ENCODE measurements at places on chromosomes 1 and 21.

GRCh38 chr1:115237023-115237422 is 101.0 kb downstream of the NGF start:
- DNase-seq = no peak

DNA sequence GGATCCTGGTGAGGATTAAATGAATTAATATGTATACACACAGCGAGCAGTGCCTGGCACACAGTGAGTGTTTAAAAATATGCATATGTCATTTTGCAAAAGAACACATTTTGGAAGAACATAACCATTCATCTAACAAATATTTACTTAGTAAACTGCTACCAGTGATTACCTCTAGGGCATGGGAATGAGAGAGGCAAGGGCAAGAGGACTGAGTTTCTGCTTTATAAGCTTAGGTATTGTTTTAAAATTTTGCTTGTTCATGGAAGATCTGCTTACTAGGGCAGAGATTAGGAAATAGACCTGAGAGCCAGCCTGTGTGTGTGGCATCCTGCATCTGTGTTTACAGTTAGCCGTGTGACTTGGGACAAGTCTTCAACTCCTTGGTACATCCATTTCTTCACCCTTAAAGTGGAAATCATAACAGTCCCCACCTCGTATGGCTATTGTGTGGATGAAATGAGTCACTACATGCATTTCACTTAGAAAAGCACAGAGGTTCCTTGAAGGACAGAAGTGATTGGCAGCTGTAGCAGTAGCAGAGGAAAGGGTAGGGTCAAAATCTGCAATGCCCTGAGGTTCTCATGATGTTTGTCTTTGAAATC is 198.5 kb upstream of the FMN2 start:
- no peak for DNase-seq

GRCh38 chr1:237503292-237503691 is 387.4 kb downstream of the ZP4 start:
- no peak for DNase-seq

DNA sequence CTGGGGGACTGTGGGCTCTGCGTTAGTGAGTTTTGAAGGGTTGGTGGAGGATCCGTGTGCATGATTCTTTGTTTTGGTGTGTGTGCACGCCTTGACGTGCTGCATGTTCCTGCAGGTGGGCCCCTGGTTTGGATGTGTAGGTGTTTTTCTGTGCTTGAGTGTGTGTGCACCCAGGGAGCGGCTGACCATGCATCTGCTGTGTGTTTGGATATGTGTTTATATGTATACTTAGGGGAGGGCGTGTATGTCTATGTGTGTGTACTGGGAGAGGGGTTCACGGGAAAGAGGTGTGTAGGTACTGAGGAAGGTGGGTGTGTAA is 1.1 kb downstream of the VANGL2 start:
- no peak for DNase-seq

DNA sequence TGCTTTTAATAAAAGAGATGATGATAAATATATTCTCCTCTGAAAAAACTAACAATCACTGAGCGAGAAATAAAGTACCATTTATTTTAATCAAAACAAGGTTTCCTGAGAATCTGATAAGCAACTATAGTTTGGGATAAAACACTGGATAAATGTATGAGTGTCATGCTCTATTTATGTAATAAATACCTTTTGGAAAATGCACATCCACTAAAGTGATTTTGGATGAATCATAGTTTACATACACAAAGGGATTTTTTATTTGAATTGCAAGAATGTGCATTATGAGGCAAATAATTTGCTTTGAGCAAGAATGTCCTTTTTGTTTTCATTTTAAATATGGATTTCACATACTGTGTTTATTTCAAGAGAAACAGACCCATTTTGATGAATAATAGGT is 1483.5 kb downstream of the MRPL39 start:
- no peak for DNase-seq
